Germinal center (tissue), 1 donor: ENCODE measurements at places on chromosomes 12 and 14.

DNA sequence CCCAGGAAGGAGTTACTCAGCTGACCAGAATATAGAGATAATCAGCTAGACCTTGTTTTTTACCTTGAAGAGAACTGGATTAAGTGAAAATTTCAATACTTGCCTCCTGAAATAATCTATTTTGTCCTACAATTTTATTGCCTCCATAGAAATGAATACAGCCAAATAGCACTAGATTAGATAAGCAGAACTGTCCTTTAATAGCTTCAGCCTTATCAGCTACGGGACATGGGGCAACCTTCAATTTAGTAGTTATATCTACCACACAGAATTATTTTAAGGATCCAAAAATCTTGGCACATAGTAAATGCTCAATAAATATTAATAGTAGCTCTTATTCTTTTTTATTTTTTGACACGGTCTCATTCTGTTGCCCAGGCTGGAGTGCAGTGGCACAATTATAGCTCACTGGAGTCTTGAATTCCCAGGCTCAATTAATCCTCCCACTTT, 67.2 kb upstream of the PLEKHG3 start:
- DNase-seq = no peak

GRCh38 chr12:62530596-62530995, 64.0 kb downstream of the MON2 start:
- no peak for DNase-seq

DNA sequence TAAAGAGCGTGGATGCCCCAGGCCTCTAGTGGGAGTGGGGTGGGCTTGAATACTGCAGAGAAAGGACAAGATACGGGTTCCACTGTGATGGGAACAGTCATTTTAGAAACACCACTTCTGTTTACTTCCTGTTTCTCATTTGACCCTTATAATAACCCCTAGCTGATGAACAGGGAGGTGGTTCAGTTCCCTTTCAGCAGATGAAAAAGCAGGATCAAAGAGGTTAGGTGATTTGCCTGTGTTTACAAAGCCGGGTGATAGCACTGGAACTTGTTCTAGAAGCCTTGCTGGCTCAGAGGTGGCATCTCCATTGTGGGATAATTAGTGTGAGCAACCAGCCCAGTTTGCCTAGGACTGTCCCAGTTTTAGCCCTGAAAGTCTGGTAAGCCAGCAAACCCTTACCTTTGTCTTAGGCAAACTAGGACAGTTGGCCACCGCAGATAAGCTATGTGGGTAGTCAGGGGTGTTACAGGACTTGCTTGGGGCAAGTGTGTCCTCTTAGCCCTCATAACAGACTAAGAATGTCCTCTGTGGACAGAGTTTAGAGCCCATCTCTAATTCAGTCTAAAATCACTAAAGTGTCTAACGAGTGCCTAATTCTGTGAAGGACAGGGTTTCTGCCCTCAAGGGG, 7.5 kb upstream of the LRP1-AS start:
- no peak for DNase-seq

- DNase-seq = no peak
These were observed 381.7 kb upstream of the CCDC196 start for GRCh38 chr14:66104486-66104885.

GRCh38 chr12:102479099-102479885, 1.1 kb downstream of the IGF1 start:
- no peak for DNase-seq

- DNase-seq = no peak
These were observed 30.4 kb upstream of the PCNX4 start for GRCh38 chr14:60061371-60061770.

DNA sequence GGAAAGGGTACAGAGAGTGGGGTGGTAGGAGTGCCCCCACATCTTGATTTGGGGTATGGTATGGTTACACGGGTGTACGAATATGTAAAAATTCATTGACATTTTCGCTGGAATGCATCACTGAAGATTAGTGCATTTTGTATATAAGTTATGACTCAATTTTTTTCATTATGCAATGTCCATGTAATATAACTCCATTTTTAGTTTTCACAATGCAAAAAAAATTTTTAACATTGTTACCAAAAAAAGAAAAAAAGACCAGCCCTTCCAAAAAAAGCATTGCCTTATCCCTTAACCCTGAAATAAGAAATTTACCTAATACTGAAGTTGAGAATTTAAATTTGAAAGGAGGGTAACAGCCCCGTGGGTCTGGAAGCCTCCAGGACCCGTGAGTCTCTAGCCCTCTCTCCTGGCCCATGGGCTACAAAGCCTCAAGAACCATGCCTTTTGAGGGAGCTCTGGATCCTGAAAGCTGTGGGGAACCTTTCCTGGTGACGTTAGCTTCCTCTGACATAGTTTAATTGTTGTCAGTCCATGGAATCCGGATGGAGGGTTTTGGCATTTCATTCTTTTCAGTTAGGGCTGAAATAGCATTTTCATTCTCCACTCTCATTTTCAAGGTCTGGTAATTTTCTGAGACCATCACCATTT, 55.6 kb upstream of the ACTN1 start:
- DNase-seq = no peak

GRCh38 chr14:102085488-102085887, 1.4 kb downstream of the HSP90AA1 start:
- DNase-seq = no peak

DNA sequence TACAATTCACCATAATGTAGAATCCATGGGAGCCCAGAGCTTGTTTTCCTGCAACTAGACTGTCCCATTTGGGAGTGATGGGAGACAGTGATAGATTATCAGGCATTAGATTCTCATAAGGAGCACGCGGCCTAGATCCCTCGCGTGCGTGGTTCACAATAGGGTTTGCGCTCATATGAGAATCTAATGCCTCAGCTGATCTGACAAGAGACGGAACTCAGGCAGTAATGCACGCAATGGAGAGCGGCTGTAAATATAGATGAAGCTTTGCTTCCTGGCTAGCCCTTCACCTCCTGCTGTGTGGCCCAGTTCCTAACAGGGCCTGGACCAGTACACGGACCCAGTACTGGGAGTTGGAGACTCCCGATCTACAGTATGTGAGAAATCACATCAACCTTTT, 126.7 kb downstream of the FBXL14 start:
- DNase-seq = no peak
